Upper lobe of right lung (tissue), 1 donor: ENCODE measurements at places on chromosomes 16 and 17. TPM values are rescaled to one million over a fixed set of nuclear protein-coding genes. Genes with fewer than 3 reads are reported as not detected.

Gene GRAPL
- 16.6 TPM for total RNA-seq

Gene KCNH4
- 0.26 TPM for total RNA-seq

Gene GAA
- total RNA-seq: 99.1 TPM

GRCh38 chr16:9372934-9373890 lies 281.8 kb downstream of the HAPSTR1 start:
- H3K27ac ChIP-seq: no peak overlapping the region
- H3K36me3 ChIP-seq: no peaks in the 10 kb centered on the region
- no peak overlapping the region for H3K4me3 ChIP-seq
- H3K4me1 ChIP-seq: no peaks in the 10 kb centered on the region

DNA sequence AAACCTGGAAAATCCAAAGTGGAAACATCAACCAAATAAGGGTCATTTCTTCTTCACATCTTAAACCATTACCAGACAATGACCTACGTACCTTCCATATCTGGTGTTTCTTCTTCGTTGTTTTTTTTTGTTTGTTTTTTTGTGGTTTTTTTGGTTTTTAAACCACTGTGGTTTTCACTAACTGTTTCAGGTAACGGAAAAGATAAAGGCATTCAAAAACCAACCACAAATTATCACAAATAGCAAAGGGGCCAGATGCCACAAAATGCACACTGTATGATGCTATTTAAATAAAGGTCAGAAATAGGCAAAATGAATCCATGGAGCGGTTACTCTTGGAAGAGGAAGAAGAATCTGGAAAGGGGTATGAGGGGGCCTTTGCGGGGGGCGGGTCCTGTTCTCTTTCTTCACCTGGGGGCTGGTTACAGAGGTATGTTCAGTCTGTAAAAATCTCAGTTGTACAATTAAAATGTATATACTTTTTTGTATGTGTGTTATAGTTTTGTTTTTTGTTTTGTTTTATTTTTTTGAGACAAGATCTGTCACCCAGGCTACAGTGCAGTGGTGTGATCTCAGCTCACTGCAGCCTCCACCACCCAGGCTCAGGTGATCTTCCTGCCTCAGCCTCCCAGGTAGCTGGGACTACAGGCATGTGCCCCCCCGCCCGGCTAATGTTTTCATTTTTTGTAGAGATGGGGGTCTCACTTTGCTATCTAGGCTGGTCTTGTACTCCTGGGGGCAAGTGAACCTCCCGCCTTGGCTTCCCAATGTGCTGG lies 29.6 kb downstream of the LITAF start:
- H3K27ac ChIP-seq: no peak overlapping the region
- no peak for DNase-seq
- H3K4me3 ChIP-seq: no peak overlapping the region
- H3K36me3 ChIP-seq: peaks cover 49% of the 10 kb centered on the region

- no peak overlapping the region for H3K4me3 ChIP-seq
- H3K27ac ChIP-seq: no peak overlapping the region
- H3K27me3 ChIP-seq: no peaks in the 10 kb centered on the region
- H3K4me1 ChIP-seq: peaks cover 3% of the 10 kb centered on the region
- DNase-seq: no peak
These were observed 41.7 kb downstream of the PEMT start for GRCh38 chr17:17549732-17550366.
